Astrocyte (in vitro differentiated cells and primary cell): ENCODE measurements at places on chromosomes 16 and 17.

DNA sequence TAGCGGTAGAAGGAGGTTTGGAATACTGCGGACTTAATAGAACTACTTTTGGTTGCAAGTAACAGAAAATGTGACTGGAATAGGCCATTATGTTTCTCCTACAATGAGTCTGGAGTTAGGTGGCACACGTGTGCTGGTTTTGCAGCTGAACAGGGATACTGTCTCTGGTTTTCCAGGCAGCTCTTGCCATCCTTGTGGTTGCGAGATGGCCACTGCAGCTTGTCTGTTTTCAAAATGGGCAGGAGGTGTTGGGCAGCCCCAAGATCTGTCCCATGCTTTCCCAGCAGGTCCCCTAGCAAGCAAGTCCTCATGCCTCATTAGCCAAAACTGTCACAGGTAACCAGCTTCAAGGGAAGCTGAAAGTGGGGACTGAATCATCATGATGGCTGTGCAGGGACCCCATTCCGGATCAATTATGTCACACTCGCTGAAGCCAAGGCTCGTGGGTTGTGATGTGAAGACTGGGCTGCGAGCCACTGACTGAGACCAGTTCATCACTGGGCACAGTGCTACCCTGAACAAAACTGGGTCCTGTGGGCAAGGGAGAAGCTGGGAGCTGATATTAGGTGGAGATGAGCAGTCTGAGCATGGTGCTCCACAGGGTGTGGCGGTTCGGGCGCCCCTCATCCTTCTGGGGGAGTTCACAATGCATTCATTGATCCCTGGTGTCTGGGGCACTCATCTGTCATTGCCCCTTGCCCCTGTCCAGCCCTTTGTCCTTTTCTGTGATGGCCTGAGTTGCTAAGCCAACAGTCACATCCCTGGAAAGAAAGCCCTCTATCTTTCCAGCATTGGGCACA, 82.1 kb downstream of the KSR1 start:
- DNase-seq = peak; percentile 80

- no peak for DNase-seq
Observed at GRCh38 chr16:85168732-85169256, 56.5 kb upstream of the CIBAR2 start.

- DNase-seq = no peak
Observed at GRCh38 chr17:58364270-58364942, 12.4 kb upstream of the SUPT4H1 start.

DNA sequence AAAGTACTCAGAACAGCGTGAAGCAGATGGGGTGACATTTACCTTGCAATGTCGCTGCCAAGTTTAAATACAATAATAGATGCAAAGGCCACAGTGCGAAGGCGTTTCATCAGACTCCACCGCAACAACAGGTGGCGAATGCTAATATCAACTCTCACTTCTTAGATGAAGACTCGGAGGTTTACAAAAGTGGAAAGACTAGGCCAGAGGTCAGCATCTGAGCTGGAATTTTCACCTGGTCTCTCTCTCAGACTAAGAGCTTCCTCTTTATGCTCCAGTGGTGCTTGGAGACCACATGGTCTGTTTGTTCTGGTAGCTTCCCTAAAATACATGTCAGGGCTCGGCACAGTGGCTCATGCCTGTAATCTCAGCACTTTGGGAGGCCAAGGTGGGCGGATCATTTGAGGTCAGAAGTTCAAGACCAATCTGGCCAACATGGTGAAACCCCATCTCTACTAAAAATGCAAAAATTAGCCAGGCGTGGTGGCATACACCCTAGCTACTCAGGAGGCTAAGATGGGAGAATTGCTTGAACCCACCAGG, 169.1 kb downstream of the XYLT1 start:
- DNase-seq = no peak

- DNase-seq = no peak
Observed at GRCh38 chr17:74099442-74100340, 103.8 kb upstream of the RPL38 start.

DNA sequence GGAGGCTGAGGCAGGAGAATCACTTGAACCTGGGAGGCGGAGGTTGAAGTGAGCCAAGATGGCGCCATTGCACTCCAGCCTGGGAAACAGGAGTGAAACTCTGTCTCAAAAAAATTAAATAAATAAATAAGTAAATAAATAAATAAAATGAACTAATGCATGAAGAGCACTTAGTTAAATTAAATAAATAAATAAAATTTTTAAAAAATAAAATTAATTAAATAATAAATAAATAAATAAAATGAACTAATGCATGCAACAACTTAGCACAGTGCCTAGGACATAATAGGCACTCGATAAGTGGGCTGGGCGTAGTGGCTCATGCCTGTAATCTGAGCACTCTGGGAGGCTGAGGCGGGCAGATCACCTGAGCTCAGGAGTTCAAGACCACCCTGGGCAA, 15.6 kb upstream of the CEP20 start:
- no peak for DNase-seq

GRCh38 chr16:49442805-49443204, 69.2 kb downstream of the C16orf78 start:
- no peak for DNase-seq

GRCh38 chr17:4908301-4908700, 5.4 kb upstream of the CHRNE start:
- no peak for DNase-seq

- no peak for DNase-seq
Observed at GRCh38 chr17:7459961-7460545, 15.2 kb downstream of the CHRNB1 start.

- DNase-seq = no peak
Observed at GRCh38 chr16:84868328-84868727, 48.5 kb downstream of the CRISPLD2 start.

DNA sequence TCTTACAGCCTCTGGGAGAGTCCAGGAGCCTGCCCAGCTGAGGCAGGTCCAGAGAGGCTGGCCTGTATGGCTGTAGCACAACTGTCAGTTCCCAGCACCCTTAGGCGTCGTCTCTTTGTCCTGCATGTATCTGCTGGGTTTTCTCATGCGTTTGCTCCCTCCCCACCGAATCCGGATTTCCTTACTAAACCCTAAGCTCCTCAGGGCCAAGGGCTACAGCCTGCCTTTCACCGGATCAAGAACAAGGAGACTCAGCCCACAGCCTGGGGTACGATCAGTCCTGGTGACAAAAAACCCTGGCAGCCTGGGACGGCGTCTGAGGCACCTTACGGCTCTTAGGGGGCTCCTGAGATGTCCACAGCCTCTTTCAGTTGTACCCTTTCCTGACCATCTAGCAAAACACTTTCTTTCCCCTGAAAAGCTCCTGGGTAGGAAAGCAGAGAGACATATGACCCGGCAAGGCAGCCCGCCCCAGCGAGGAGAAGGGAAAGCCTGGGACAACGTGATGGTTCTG, 12.2 kb downstream of the HIC1 start:
- no peak for DNase-seq

DNA sequence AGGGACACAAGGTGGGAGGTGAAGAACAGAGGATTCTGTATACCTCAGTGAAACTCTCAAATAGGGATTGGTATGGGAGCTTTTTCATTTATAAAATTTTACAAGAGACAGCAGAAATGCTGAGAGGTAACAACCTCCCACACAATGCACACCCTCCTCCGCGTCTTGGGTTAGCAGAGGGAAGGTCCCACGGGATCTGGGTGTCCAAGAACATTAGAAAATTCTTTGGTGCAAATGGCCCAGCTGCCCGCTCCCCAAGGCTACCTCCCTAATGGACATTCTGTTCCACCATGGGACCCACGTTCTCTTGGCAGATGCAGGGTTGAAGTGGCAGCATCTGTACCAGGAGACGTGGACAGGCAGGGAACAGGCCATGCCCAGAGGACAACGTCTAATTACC, 22.5 kb downstream of the GPR139 start:
- no peak for DNase-seq

GRCh38 chr17:17350491-17351355, 47.5 kb downstream of the NT5M start:
- peak; percentile 25 for DNase-seq

GRCh38 chr16:10154389-10154788, 27.8 kb downstream of the GRIN2A start:
- DNase-seq = peak; percentile 20

GRCh38 chr16:12320298-12320706, 343.8 kb downstream of the SNX29 start:
- peak; percentile 65 for DNase-seq

GRCh38 chr16:50305441-50306061, 39.2 kb downstream of the ADCY7 start:
- DNase-seq = no peak

DNA sequence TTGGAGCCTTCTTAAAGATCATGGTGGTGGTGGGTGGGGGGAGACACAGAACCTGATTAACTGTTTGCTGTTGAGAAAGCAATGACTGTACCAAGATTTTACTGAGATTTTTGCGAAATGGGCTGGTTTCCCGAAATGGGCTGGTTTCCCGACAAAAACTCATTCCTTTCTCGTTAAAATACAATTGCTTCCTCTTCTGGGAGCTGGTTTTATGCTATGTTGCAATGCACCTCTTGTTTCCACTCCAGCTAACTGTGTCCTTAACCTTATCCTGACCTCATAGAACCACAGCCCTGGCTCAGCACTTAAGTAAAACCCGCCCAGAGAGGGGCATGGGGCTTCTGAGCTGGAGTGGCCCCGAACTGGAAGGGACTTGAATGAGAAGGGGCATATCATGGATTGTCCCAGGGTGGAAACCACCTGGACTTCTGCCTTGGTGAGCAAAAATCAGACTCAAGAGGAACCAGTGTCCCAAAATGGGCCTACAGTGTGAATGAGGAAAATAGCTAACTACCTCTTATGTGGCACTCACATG, 20.9 kb downstream of the FAM20A start:
- peak; percentile 40 for DNase-seq

DNA sequence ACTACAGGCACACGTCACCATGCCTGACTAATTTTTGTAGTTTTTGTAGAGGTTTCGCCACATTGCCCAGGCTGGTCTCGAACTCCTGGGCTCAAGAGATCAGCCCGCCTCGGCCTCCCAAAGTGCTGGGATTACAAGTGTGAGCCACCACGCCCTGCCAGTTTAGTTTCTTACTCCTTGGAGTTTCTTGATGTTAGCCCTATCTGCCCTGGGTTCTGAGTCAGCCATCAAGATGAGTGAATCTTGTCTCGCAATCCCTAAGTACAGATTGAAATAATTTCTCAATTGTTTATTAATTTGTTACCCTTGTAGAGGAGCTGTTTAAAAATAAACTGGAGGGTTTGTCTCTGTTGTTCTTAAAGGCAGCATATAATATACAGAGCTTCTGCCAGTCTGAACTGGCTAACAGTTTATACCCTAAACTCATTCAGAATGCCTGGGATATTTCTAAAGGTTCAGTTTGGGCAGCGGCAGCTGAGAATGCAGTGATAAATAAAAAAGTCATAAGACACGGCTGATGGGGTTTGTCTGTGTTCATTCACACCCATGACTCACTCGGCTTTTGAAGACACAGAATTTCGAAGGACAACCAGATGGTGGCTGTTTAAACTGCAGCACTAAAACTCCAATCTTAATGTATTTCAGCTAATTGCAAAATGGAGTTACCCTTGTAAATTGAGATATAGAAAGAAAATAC, 39.6 kb downstream of the GPRC5B start:
- peak; percentile 85 for DNase-seq

- DNase-seq = no peak
Observed at GRCh38 chr16:3328643-3329042, 23.3 kb downstream of the ZNF75A start.

DNA sequence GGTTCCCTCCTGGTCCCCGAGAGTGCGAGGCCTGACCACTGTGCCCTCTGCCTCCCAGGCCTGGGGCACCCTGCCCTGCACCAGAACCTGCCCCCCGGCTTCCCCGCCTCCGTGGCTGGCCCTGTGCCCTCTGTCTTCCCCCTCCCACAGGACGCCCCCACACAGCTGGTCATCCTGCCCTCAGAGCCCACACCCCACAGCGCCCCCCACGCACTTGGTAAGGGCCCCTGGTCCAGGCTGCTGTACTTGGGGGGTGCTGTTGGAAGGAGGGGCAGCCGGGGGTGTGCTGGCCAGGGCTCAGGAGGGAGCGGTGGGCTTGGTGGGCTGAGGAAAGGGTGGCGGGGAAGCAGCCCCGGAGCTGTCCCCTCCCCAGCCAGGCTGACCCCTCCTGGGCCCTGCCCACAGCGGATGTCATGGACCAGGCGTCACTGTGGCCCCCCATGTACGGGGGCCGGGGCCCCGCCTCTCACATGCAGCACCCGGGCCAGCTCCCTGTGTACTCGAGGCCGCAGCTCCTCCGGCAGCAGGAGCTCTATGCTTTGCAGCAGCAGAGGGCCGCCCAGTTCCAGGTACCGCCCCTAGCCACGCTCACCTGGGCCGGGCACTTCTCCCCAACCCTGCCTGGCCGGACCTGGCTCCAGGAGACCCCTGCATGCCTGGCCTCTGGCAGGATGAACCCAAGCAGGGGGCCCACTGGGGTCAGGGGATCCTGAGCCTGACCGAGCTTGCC, 49.5 kb downstream of the BAHCC1 start:
- DNase-seq = no peak

GRCh38 chr16:71520550-71520949, 5.7 kb upstream of the CHST4 start:
- DNase-seq = no peak

GRCh38 chr16:55399911-55400310, 75.9 kb downstream of the IRX6 start:
- no peak for DNase-seq

- no peak for DNase-seq
Observed at GRCh38 chr17:16491703-16492612, at the start of gene LRRC75A. Gene LRRC75A, minus strand, starts transcription at chr17:16492193. Its CDS starts 203 bp downstream, at chr17:16491990.

DNA sequence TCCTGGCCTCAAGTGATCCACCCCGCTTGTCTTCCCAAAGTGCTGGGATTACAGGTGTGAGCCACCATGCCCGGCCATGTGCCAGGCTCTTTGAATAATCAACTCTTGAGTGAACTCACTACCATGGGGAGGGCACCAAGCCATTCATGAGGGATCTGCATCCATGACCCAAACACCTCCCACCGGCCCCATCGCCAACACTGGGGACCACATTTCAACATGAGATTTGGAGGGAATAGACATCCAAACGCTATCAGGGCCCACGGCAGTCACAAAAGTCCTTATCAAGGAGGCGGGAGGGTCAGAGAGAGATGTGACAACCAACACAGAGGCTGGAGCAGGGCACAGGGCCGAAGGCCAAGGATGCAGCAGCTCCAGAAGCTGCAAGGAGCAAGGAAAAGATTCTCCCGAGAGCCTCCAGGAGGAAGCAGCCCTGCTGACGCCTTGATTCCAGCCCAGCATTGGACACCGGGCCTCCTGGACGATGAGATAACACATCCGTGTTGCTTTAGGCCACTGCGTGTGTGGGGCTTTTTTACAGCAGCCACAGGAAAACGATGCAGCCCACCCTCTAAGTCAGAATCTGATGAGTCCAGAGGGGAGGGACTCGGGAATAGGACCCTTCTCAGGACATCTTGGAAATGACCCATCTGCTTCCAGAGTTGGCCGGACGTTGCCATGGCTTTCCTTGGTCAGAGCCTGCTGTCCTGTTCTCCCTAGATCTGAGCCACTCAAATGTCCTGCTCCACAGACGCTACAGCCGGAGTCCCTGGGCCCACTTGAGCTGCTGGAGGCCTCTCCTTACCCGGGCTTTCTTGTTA, 47.3 kb upstream of the CMIP start:
- no peak for DNase-seq
